SK-N-SH (cell line): ENCODE measurements at places on chromosomes 2 and 18.

DNA sequence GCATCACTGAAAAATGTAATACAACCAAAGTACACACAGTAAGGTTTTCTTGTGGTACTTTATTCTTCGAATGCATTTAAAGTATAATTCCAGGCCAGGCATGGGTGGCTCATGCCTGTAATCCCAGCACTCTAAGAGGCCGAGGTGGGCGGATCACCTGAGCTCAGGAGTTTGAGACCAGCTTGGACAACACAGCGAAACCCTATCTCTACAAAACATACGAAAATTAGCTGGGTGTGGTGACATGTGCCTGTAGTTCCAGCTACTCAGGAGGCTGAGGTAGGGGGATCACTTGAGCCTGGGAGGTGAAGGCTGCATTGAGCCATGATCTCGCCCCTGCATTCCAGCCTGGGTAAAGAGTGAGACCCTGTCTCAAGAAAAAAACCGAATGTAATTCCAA, 3.9 kb upstream of the TTC39C start:
- H3K4me1 ChIP-seq = peaks cover under 1% of the 10 kb centered on the region
- H3K4me3 ChIP-seq = no peak overlapping the region
- H3K27me3 ChIP-seq = no peaks in the 10 kb centered on the region
- DNase-seq = no peak
- H3K27ac ChIP-seq = no peak overlapping the region
- H3K36me3 ChIP-seq = no peaks in the 10 kb centered on the region

GRCh38 chr2:179181002-179181401, 83.6 kb downstream of the SESTD1 start:
- no peak overlapping the region for H3K4me3 ChIP-seq
- no peaks in the 10 kb centered on the region for H3K27me3 ChIP-seq
- no peak for DNase-seq
- no peak overlapping the region for H3K27ac ChIP-seq

- no peaks in the 10 kb centered on the region for H3K36me3 ChIP-seq
- H3K27ac ChIP-seq = no peak overlapping the region
- no peak overlapping the region for H3K4me3 ChIP-seq
- H3K4me1 ChIP-seq = no peaks in the 10 kb centered on the region
Measured at GRCh38 chr2:139867601-139868226, 1087.5 kb upstream of the NXPH2 start.

- DNase-seq = no peak
- no peak overlapping the region for H3K27ac ChIP-seq
- no peaks in the 10 kb centered on the region for H3K27me3 ChIP-seq
- no peak overlapping the region for H3K4me3 ChIP-seq
Measured at GRCh38 chr2:69358914-69359313, 28.1 kb downstream of the GFPT1 start.

GRCh38 chr18:48409591-48410094, 460 bp upstream of the ZBTB7C start:
- H3K4me3 ChIP-seq = peak overlapping the region; percentile 84
- no peak overlapping the region for H3K27ac ChIP-seq
- H3K4me1 ChIP-seq = peaks cover 24% of the 10 kb centered on the region; the same call in 1 of the 2 replicates

DNA sequence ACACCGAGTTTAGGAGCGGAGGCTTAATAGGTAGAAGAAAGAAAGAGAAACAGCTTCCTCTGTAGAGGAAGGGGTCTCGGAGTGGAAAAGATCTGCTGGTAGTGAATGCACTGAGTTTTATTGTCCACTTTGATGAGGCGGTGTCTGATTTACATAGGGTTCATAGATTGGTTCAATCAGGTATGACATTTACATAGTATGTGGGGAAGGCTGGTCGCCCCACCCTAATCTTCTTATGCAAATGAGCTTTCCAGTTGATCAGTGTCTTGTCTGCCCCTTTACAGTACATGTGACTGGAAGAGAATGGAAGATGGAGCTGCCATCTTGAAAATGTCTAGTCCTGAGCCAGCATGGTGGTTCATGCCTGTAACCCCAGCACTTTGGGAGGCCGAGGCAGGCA, 19.9 kb upstream of the CNOT11 start:
- H3K4me1 ChIP-seq = no peaks in the 10 kb centered on the region
- H3K4me3 ChIP-seq = no peak overlapping the region
- no peaks in the 10 kb centered on the region for H3K36me3 ChIP-seq
- H3K27me3 ChIP-seq = no peaks in the 10 kb centered on the region
- no peak for DNase-seq

GRCh38 chr18:78596794-78597345, 382.7 kb upstream of the SALL3 start:
- no peak for DNase-seq
- H3K4me1 ChIP-seq = no peaks in the 10 kb centered on the region
- H3K27me3 ChIP-seq = no peaks in the 10 kb centered on the region; the same call in 1 of the 2 replicates
- no peak overlapping the region for H3K4me3 ChIP-seq

DNA sequence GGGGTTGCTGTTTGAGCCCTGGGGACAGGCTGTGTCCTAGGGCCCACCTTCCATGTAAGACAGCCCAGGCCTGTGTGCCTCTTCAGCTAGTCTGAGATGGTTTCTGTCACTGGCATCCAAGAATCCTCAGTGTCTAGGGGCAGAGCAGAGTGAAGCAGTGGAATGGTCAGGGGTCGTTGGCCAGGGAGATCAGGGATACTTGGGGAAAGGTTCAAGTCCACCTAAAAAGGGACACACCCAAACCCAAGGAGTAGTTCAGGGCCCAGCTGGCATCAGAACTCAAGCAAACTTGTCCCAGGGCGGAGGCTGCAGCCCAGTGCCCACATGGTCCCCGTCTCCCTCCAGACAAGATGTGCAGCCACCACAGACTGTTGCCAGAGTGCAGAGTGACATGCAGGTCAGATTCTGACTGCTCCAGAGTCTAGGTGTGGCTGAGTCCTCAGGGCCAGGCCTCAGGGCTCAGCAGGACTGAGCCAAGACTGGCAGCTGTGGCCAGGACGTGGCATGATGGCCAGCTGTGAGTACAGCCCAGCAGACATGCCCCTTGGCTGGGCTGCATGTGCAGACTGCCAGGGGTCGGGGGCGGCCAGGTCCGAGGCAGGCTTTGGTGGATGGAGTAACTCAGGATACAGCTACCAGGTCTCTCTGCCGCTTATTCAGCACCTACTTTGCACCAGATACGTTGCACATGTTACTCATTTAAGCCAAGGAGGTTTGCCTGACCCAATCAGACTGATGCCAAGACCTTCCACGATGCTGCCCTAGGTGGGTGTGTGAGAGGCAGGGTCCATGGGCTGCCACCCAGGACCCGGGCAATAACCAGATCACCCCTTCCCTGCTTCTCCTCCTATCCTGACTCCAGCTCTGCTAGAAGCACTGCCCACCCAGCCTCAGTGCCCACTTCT, 146.6 kb downstream of the SMAD7 start:
- H3K4me1 ChIP-seq = peaks cover 10% of the 10 kb centered on the region
- H3K27ac ChIP-seq = no peak overlapping the region; the same call in 1 of the 2 replicates
- no peaks in the 10 kb centered on the region for H3K27me3 ChIP-seq
- DNase-seq = no peak
- H3K36me3 ChIP-seq = peaks cover 45% of the 10 kb centered on the region; the same call in 1 of the 2 replicates
- no peak overlapping the region for H3K4me3 ChIP-seq
